ENCODE measurements at places on chromosomes 3 and 15.

GRCh38 chr3:172550347-172550943 is 27.2 kb upstream of the TNFSF10 start:
- DNase-seq: no peak

- DNase-seq: no peak
Observed at GRCh38 chr3:129956936-129957335, 17.6 kb upstream of the TRH start.

DNA sequence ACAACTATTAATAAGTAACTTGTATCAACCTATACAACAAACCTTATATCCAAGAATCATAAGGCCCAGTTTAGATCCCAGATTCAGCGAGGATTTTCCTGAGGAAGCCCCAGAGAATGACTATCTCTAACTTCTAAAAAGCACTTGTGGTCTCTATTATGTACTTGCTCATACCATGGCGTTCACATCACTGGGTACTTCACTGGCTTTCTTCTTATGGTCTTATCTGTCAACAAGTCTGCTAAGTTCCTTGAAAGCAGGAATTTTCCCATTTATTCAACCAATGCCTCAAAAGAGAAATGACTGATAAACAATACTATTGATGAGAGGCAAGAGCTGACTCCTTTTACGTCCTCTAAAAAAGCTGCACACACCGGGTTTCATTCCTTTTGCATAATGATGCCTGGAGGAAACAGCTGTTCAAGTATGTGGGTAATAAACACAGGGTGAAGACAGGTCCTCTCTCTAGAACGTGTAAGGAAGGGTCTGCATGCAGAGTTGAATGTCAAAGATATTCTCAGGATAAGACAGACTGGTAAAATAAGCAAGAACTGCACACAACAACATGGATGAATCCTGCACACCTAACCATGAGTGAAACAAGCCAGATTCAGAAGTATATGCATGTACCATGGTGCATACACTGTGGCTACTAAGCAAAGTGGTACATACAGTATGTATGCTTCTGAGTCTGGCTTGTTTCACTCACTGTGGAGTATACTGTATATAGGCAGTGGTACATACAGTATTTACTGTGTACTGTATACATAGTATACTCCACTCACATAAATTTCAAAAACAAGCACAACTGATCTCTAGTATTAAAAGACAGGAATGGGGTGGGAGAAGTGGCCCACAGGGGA is 408.7 kb downstream of the SHQ1 start:
- DNase-seq: no peak

DNA sequence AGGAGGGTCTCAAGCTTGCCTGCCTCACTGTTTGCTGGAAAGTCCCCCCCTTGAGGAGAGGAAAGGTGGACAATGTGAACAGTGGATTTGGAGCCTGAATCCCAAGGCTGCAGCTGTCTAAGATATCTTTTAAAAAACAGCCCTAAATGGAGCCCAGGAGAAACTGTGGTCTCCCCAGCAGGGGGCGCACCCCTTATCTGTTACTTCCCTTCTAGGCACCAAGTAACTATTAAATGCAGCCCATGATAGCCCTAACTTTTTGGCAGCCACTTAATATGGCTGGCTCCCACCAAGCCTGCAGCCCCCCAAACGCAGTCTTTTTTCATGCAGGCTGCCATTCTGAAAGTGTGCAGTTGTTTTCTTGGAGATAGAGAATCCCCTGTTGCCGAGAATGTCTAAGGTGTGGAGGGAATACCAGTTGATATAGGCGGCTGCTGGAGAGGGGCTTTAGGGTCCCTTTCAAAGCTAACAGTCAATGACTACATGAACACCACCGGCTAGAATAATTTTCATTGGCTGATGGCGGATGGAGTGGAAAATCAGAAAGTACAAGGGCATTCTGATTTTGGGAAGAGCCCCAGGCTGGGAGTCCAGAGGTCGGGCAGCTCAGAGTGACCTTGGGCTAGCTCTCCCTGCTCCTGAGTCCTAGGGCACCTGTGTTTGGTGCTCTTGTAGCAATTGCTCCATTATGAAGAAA is 1.3 kb downstream of the RHCG start:
- peak; percentile 17 for DNase-seq

DNA sequence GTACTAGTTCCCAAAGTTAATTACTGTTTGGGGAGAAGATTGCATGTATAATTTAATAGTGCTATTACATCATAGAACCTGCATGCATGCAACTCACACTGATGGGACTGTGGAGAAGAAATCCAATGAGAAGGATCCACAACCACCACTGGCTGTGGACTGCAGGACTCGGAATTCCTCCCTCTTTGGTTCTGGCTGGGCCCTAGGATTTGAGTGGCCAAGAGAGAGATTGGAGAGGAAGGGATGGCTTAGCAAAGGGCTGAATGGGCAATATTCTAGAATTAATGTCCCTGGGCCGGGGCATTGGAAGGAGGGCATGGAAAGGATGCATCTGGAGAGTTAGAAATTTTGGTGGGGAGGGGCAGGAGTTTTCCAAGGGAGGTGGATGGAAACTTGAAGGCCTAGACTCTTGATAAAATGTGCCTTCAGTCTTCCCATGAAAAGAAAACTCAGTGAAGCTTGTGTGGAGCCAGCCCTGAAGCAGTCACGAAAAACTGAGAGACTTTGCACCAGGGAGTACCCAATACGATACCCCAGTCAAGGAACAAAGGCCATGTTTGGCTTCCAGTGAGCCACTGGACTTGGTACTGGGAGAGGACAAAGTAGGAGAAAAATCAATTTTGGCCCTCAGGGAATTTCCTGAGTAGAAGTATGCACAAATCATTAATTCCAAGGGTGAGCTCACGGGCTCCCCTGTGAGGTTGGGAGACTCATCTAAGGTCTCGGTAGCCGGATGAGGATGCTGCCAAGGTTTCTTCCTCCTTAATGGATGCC is 31.4 kb upstream of the TPM1 start:
- no peak for DNase-seq

DNA sequence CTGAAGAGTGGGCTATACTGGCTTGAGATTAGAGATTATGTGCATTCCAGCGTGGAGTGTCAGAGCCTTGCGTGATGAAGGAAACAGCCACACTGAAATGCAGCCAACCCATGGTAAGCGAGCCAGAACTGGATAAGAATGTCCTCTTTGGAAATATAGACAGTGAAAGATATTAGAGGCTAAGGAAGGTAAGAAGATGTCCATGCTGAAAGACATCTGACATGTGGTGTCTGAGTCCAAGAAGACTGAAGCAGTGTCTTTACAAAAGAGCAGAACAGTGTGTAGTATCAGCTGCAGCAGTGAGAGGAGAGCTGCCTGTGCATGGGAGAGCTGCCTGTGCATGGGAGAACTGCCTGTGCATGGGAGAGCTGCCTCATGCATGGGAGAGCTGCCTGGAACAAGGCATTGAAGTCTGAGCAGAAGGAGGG is 672.2 kb downstream of the DIPK2A start:
- DNase-seq: no peak

Measured in CD14-positive monocyte (primary cell).